ENCODE measurements at places on chromosomes 5 and 9.

DNA sequence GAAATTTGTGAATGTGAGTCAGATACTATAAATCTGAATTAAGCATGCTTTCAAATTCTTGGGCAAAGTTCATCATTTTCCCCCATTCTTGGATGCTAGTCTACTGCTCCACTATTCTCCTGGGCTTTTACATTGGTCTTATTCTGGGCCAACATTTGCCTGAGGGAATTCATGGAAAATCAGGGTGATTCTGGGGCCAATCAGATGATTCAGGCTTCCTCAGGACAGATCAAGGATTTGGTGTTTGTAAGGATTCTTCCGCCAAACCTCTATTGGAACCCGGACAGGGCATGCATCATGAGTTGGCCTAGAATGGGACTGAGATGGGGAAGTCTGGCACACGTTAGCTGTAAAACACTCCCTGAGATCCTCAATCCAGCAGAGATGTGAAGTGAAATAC lies 113.8 kb downstream of the MEF2C start:
- no peak for DNase-seq

DNA sequence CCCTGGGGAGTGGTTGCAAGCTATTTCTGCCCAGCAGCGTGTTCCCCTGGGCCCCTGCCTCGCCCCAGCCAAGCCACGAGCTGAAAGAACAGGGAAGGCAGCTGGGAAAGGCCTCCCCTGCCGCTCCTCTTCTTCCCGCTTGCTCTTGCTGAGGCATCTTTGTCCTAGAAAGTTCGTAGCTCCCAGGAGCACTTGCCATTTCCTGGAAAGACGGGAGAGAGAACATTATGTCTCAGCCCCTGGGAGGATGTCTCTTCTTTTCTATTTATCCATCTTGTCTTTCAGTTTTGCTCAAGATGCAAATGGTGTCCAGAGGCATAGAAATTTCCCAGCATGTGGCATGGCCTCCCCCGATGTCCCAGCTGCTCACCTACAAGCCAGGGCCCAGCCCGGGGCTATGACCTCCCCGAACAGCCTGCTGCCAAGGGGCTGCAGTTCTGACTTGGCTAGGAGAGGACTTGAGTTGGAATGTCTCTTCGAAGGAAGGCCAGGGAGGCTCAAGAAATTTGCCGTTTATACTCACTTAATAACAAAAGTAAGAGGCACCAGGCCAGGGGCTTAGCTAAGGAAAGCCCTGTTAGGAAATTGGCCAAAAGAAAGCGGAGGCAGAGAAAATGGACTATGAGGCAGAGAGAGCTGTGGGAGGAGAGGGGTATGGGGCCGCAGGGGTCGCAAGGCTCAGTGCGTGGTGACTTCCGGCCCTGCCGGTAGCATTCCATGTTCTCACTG lies 87.3 kb downstream of the LIFR start:
- no peak for DNase-seq

DNA sequence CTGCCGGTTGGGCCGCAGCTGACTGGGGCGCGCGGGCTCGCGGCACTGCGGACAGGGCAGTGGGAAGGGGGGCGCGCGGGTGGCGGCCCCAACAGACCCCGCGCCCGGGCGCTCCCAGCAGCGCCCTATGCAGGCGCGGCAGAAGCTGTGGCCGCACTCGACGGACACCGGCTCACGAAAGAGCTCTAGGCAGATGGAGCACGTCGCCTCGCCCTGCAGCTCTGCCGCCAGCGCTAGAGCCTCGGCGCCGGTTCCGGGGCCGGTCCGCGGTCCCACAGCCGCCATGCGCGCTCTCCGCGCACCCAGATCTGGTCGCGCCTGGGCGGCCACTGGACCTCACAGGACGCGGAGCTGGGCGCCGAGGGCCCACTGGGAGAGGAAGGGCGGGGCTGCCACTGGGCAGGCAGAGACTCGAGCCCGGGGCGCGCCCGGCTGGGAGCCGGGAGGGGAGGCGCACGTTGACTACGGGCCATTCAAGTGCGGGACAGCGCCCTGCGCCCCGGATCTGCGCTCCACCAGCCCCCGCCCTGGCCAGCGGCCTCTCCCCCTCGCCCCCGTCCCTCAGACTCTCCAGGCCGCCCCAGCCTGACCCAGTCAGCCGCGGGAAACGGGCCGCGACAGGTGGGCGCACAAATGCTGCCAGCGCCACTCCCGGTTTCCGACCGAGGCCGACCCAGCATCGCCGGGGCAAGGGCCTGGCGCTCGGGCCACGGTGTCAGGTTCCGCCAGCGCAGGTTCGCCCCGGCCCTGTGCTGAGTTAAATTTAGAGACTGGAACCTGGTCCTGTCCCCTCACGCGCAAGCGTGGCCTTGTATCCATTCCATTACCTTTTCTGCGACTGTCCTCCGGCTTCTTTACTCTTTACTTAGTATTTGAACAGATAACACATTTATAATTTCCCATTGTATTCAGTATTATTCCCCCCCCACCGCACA lies at the start of gene TRIM7:
Gene TRIM7, minus strand, starts transcription at position 371 of the 935 bp plus-strand sequence. Its CDS starts 86 bp downstream, at position 285.
- DNase-seq, result peak; percentile 66

DNA sequence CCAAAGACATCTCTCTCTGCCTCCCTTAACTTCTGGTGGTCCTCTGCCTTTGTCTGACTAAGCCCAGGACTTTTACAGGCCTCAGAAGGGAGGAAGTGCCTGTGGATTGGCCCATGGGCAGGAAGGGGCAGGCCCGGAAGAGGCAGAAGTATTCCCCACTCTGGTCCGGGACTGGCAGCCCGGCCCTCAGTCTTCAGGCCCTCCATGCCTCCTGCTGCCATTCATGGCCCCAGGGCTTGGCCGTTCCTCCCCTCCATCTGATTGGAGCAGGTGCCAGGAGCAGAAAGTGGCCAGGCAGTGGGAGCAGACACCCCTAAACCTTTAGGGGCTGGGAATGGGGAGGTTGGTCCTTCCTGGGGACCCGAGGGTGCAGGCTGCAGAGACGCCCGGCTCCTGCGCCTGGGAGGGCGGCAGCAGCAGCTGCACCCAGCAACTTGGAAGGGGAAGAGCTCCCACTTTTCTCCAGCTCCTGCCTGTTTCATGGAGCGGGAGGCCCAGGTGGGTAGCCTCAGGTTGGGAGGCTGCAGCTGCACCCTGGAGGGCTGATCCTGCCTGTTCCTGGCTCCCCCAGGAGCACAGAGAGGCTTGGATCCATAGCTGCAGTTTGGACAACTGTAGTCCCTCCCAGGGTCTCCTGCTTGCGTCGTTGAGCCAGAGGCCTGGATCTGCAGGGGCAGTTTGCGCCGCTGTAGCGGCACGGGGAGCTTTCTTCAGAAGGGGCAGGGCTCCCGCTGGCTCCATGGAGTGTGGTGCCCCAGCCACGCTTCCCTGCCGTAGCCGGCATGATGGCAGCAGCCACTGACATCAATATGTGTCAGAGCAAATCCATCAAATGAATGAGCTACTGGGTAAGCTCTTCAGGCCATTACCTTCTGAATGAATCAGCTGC lies 661.5 kb upstream of the NUDT12 start:
- no peak for DNase-seq

GRCh38 chr5:178797546-178798440 lies 62.0 kb upstream of the ZNF354B start:
- no peak for DNase-seq

DNA sequence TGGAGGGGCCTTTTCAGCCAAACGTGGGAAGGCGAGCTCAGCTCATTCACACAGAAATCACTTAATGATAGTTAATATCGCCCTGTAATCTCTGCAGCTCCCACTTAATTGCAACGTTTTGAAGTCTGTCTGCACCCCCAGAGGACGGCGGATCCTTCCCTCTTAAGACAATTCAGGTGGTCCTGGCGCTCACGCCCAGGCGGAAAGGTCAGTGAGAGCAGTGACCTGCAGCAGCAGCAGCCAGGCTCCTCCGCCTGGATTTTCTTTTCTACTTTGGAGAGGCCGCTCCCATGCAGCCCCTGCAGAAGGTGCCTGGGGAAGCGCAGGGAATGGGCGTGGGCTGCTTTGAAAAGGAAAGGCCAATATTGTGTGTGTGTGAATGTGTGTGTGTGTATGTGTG lies 400.9 kb upstream of the IRX1 start:
- DNase-seq, result no peak

DNA sequence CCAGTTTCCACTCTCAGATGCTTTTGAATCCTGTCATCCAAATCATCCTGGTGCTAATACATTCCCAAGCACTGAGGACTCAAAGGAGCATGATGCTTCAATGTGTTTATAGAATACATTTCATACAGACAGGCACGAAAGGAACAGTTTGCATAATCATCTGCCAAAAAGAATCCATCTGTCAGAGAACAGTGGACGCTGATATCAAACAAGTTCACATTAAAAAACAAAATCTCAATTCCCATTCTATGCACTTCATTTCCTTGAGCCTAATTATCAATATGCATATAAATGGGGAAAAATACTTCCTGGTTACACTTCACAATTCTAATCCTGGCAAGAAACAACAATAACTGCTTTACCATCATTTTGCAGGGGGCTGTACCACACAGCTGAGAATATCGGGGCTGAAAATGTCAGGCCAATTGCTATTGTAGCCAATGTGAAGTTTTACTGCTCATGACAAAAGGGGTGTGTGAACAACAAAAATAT lies 125.5 kb upstream of the FAM174A start:
- no peak for DNase-seq

- DNase-seq, result no peak
Observed at GRCh38 chr9:14956208-14956607, 46.0 kb upstream of the FREM1 start.

All from T47D (cell line).